ENCODE measurements at places on chromosomes 3 and 15.

GRCh38 chr3:24764236-24764915, 269.7 kb upstream of the THRB start:
- DNase-seq, result no peak

- DNase-seq, result no peak
Measured at GRCh38 chr3:119080364-119080763, 45.7 kb upstream of the IGSF11 start.

- DNase-seq, result no peak
Measured at GRCh38 chr15:78988361-78988911, 43.6 kb upstream of the CTSH start.

DNA sequence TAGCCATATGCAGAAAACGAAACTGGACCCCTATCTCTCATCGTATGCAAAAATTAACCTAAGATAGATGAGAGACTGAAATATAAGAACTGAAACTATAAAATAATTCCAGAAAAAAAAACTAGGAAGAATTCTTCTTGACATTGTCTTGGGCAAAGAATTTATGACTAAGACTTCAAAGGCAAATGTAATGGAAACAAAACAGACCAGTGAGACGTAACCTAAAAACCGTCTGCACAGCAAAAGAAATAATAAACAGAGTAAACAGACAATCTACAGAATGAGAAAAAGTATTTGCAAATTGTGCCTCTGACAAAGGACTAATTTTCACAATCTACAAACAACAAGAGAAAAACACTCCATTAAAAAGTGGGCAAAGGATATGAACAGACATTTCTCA, 92.3 kb downstream of the FAM227B start:
- no peak for DNase-seq

DNA sequence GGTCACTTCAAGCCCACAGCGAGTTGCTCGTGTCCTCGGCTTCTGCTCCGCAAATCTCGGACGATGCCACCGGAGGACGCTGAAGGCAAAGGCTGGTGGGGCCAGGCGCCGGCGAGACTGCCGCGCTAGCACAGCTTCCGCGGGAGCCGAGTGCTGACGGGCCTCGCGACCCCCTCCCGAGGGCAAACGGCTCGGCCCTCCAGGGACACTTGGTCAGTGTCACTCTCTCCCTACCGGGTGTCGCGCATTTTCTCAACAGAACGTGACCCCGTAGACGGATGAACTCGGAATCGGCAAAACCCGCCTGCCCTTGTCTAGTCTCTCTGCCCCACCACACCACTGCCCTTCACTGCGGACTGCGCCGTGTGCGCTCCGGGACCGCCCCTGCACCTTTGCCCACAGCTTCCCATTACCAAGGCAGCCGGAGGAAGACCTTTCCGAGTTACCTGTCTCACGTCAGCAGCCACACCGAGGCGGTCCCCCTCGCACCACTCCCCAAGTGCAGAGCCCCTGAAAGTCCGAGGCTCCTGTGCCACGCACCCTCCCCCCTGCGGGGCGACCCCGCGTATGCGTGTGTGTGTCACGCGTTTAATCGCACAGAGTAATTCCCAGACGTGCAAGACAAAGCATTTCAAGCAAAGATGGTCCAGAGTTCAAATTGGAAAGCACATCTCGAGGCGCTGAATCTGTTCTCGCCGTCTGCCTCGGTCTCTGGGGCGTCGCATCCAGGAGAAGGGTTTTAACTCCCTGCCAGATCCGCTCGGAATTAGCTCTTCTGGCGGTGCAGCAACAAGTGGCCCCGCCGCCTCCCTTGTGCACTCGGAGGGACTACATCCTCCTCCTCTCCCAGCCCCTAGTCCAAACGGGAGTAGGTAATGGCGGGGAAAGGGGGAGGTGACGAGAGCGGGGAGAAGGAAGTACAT, 245.0 kb upstream of the TOPAZ1 start:
- DNase-seq, result no peak

GRCh38 chr3:184564685-184565385, 3.2 kb downstream of the EPHB3 start:
- no peak for DNase-seq

DNA sequence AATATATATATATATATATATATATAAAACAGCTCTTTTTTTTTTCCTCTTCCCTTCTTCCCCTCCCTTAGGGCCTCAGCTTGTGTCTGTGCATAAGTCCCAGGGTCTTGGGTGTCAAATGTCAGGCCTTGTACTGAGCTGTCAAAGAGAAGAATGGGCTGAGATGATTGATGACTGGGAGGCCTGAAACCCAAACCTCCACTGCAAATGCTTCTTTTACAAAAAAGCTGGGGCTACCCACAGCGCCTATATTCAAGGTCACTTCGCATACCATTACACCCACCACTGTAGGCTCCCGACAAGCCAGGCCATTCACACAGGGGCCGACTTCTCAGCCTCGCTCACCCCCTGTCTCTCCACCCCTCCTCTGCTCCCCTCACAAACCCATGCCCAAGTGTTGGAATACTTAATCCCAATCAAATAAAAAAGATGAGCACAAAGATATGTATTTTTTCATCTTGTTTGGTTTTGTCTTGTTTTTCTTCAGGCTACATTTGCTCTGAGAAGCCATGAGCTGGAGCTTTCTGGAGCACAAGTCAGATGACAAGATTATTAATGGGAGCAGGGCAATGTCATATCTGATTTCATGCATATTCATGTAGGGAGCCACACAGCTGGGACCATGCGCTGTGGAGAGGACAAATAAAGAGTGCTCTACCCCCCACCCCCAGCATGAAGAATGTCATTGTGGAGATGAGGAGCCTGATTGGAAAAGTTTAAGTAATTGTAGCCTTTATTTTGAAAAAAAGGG, 614.4 kb upstream of the NR2F2 start:
- no peak for DNase-seq

DNA sequence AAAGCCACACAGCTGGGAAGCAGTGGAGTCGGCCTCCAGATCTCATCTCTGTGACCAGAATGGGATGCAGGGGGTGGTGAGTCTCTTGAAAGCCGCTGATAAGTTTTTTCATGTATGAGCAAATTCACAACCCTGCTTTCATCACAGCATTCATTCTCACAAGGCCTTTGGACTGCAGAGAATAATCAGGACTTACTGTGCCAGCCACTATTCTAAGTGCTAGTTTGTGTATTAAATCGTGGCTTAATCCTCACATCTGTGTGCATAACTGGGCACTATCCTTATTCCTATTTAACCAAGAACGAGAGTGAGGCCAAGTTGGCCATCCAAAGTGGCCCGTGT, 64.2 kb upstream of the POLG start:
- DNase-seq, result no peak

- DNase-seq, result no peak
Measured at GRCh38 chr3:69252631-69253030, 130.2 kb upstream of the LMOD3 start.

DNA sequence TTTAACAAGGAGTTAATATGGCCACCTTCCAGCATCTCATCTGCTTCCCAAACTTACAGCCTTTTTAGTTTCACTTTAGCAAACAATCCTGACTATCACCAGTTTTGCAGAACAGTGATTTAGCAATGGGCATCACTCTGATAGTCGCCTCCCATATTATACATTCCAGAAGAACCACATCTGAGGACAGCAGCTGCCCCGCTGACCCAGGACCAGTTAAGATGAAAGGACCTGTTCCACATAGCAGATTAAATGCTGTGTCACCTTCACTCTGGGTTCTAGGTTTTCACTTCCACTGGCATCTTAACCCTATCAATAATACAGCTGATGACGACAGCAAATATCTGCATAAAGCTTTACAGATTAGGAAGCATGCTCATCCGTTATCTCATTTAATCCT, 99.8 kb downstream of the TRIM69 start:
- DNase-seq, result no peak

GRCh38 chr3:182349051-182349450, 444.3 kb upstream of the ATP11B start:
- DNase-seq, result no peak

DNA sequence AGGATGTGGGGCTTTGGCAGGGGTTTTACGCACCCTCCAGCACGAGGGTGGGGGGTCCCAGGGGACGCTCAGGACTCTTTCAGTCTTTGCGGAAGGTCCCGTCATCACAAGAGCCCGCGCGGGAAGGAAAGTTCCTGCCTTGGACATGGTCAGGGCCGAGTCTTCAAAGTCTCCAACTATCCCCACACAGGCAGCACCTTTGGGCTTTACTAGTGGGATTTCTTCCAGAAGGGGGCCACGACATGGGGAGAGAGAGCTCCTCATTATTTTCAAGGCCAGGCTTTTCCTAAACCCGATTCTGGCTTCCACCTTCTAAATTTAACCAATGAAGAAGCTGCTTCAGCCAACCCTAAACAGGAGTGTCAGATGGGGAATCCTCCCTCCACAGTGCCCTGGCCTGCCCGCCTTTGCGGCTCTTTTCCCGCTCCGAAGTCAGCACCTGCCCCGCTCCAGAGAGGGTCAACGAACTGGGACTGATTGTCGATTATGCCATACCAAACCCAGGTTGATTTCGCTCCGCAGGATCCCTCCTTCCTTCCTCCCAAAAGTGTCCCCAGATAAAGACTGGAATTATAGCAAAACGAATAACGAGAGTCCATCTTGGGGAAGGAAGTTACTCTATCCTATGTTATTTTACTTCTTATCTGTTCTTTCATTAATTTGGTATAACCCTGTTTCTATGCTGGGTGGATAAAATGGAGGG, 11.0 kb downstream of the SHOX2 start:
- no peak for DNase-seq

DNA sequence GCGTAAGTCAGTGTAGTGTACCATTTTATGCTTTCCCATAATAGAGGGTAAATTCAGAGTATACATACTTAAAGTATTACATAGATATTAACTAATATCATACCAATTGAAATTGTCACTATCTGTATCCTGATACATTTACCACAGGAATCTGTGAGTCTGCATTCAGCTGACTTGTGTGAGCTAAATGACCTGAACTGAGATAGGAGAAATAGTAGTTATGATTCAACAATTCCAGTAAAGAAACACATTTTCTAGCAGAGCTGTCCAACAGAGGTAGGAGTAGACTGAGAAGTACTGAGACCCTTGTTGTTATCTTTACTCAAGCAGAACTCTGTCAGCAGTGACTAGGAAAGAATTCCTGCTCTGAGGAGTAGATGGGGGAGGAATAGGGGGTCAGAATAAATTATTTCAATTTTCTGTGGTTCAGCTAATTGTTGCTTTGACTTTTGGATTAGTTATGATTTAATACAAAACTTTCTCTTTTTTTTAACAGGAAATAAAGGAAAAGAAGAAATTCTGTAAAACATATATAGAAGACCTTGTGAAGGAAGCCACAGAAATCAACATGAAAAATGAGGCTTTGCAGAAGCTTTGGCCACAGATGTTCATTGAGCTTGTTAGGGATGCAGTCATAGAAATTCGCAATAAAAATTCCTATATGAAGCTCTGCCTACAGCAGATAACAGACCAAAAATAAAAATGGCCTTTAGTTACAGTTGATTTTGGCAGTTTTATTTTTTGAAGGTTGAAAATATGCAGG, 66.2 kb upstream of the THSD4 start:
- DNase-seq, result no peak

DNA sequence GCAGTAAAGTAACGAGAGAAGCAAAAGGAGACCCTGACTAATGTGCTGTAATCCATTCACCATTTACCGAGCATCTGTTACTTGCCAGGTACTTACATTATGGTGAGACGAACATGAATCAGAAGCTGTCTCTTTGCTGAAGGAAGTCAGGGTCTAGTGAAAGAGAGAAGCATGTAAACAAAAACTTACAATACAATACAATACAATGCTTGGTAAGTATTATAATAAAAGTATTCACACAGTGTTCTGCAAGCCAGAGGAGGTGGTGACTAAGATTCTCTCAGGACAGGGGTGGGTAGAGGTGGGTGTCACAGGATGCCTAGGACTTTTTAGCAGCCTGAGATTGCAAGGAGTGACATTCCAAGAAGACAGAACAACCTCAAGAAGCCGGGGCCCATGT, 50.2 kb upstream of the MGA start:
- no peak for DNase-seq

- no peak for DNase-seq
Measured at GRCh38 chr3:43349716-43350115, 63.4 kb downstream of the SNRK start.

- no peak for DNase-seq
Measured at GRCh38 chr3:139523718-139524117, 15.8 kb downstream of the RBP1 start.

- no peak for DNase-seq
Measured at GRCh38 chr3:11535243-11535960, 108.3 kb downstream of the VGLL4 start.

DNA sequence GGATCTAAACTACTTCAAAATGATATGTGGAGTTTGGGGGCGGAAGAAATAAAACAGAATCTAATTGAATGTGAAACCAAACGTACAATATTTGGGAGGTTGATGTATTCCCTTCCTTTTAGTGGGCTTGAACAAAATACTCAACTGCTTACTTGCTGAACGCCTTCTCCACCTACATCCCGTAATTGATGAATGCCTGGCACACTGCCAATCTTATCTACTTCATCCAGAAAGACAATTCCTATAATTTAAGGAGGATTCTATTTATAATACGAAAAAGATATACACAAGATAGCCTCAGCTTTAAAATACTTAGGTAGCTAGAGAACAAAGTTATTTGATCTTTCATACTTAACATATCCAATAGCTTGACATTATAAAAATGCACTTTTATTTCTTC, 23.1 kb upstream of the PDCD7 start:
- no peak for DNase-seq

DNA sequence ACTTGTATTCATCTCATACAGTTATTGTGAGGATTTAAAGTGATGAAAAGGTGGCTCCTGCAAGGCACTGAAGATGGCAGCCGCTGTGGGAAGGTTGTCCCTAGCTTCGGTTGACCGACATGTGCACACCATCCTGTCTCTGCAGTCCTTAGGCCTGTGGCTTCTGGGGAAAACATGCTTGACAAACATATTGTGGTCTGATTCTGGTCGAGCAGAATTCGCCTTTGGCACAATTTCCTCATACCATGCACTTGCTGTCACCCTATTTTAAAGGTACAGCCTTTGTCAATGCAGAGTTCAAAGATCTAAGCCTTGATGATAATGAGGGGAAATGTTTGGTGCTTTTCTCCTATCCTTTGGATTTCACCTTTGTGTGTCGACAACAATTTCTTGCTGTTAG, 50.9 kb downstream of the PRICKLE2 start:
- DNase-seq, result no peak

- no peak for DNase-seq
Measured at GRCh38 chr15:27454281-27455075, 483.5 kb downstream of the GABRG3 start.

GRCh38 chr3:66582721-66583423, 82.0 kb upstream of the LRIG1 start:
- DNase-seq, result peak; percentile 47
